Activated CD4-positive, alpha-beta T cell treated with anti-CD3 and anti-CD28 coated beads for 24 hours (primary cell): ENCODE measurements at places on chromosomes 1 and 21.

- DNase-seq: no peak
These were observed 58.0 kb upstream of the IFNAR2 start for GRCh38 chr21:33171616-33172169.

DNA sequence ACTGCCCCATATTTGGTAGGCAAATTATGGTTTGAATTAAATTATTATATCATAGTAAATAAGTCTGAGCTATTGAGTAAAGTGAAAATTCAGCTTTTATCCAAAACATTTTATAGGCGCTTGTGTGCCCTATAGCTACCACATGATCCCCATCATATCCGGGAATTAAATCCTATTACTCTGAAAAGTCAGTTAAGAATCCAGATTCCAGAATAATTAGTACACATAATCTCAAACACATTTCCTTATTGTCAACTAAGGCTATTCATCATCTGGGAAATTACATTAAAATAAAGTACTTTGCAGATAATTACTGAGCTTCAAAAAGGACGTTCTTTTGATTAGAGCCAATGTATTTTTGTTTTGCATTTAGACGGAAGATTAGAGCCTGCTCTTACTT, 72.3 kb downstream of the CTH start:
- no peak for DNase-seq

DNA sequence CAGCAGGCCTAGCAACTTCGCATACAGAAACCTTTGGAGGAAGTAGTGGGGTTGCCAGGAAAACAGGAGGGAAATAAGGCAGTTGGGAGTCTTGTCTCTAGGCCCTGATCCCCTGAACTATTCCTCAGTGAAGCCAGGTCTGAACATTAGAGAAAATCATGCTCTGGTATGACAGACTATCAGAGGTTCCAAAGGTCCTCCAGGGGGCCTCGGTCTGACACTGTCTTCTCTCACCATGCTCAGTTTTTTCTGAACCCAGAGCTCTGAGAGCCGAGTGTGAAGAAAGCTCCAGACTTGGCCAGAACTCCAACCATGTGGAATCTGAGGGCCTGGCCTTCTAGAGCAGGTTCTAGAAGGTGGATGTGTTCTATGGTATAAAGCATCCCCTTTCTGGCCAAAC, 4.0 kb downstream of the TOMM40L start:
- no peak for DNase-seq

DNA sequence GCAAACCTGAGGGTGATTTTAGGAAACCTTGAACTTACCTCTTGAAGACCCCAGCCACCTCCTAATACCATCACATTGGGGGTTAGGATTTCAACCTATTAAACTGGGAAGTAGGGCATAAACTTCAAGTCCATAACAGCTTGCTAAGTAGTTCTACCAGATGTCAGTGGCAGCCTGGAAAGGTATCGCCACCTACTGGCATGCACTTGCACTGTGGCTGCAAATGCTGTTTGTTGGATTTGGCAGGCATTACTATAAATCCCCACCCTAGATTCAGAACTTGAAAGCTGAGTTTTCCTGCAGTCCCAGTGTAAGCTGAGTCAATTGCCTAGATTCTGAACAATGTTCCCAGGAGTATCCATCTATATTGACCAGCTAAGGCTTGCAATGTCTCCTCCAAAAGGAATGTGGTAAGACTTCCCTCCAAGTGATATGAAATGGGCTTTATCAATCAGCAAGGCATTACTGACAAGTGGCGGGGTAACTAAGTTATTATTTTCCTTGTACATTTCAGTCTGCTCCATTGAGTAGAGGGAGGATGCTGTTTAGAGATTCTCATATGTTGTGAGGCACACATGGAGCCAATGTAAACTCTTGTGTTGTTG, 474.5 kb downstream of the PTPRC start:
- DNase-seq: peak; percentile 41

- no peak for DNase-seq
These were observed 35.6 kb upstream of the LAMC2 start for GRCh38 chr1:183150445-183150844.

GRCh38 chr1:152871731-152872126, 6.4 kb upstream of the SMCP start:
- no peak for DNase-seq

DNA sequence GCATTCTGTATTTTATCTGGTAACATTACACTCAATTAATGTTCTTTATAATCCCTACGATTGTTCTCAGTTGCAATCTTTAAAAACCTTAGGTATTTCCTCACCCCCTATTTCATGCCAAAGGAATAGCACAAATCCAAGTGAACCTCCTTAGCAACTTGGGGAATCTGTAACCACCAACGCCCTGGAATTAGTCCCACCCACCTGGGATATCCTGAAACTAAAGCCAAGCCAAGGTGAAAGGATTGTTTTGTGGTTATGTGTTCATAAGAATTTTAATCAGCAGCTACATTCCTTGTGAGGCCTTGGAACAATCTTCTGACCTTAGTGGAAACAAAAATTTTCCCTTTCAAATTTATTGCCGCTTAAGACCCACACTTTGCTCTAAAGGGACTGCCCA, 908.7 kb downstream of the TTLL7 start:
- no peak for DNase-seq

- no peak for DNase-seq
These were observed 111.4 kb upstream of the ARTN start for GRCh38 chr1:43822040-43822690.

- no peak for DNase-seq
These were observed 343.4 kb upstream of the USP24 start for GRCh38 chr1:55558515-55558914.

- no peak for DNase-seq
These were observed 5.0 kb downstream of the COG2 start for GRCh38 chr1:230647321-230647720.

GRCh38 chr21:15870819-15871218, 141.0 kb downstream of the USP25 start:
- no peak for DNase-seq

- no peak for DNase-seq
These were observed 77.6 kb upstream of the ZNF326 start for GRCh38 chr1:89917353-89917752.

GRCh38 chr21:45064091-45064490, 10.3 kb upstream of the ADARB1 start:
- no peak for DNase-seq

- DNase-seq: no peak
These were observed 1568.8 kb downstream of the PLA2G4A start for GRCh38 chr1:188397521-188397920.

DNA sequence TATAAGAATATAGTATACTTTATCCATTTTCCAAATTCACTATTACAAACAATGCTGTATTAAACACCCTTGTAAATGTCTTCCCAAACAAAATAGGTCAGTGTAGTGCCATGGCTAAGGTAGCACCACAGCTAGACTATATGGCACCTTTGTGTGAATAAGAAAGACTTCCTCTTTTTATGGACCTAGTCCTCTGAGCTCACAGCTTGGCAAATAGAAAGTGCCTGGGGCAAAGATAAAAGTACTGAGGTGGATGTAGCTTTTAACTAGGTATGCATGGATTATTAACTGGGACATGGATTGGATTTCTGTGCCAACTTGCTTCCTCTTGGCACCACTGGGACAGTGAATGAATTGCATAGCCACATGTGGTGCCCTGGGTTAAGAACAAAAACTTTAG, 25.0 kb downstream of the HRNR start:
- DNase-seq: no peak

DNA sequence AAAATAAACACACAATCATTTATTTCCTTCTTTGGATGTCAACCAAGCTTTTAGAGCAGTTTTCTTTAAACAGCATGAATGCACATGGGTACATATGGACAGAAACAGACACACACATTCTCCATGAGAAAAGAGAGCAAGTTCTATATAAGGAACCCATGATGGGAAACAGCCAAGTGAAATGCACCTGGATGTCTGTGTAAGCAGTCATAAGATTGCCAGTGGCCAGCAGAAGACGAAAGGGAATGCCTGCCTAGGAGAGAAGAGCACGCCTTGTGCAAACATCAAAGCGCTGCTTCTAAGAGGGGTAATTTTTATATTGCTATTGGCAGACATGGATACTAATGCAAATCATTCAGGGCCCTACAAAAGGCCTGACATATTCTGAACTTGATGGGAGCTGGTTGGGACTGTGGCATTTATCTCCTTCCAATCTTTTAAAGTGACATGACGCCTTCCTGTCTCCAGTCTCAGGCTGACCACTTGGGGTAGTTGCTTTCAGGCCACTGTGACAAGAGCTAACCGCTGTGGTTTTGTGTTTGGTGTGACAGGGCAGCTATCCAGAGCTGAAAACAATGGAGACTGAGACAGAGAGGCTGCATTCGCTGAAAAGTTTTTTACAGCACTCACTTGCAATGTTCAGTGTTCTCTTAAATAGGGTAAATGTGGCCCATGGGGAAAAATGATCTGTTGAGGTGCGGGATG, 75.0 kb upstream of the DPT start:
- DNase-seq: no peak
